ENCODE measurements at places on chromosomes 3 and 15.

- no peak for DNase-seq
These were observed 7.8 kb downstream of the MFSD1 start for GRCh38 chr3:158809642-158810041.

DNA sequence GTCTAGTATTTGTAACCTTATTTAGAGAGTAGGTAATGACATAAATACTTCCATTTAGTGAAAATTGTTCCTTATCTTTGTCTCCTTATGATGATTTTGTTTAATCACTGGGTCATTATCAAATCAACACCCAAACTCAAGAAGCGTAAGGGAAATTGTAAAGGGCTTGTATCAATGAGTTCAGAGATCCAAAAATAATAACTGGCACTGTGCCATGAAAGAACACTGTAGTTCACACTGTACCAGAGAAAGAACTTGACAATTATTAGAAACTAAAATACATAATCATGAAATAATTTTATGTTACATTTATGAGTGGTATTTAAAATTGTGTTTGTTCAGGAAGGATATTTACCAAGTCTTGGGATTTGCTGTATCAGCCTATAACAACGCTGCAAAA lies 895.4 kb downstream of the FHIT start:
- no peak for DNase-seq

DNA sequence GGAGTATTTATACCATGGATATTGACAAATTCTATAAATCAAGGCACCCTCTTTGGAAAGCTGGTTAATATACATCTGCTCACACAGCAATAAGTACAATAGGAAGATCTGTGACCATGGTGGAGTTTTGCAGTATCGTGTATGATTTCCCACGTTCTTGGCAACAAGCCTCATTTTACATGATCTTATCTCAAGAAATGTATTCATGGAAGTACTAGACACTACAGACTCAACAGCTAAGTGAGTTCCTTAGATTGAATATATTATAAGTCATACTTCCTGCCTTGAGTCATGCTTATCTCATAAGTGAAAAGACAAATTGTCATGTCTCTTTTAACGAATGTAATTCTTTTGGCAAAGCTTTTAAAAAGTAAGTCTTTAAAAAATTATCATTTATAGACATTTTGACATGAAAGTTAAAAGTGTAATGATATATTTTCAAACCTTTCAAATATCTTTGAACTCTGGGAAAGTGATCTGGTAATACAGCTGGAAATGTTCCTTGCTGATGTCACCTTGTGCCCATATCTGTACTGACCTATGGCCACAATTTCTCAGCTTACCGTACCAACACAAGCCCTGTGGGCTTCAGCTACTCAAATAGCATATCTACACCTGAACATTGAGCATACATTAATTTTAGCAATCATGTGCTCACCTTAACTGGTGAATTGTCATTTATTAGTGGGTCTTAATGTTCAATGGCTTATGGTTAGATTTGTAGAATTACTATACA lies 130.3 kb upstream of the TMC3 start:
- DNase-seq: peak; percentile 78

GRCh38 chr3:27533718-27534573 lies 49.8 kb upstream of the SLC4A7 start:
- DNase-seq: peak; percentile 99

DNA sequence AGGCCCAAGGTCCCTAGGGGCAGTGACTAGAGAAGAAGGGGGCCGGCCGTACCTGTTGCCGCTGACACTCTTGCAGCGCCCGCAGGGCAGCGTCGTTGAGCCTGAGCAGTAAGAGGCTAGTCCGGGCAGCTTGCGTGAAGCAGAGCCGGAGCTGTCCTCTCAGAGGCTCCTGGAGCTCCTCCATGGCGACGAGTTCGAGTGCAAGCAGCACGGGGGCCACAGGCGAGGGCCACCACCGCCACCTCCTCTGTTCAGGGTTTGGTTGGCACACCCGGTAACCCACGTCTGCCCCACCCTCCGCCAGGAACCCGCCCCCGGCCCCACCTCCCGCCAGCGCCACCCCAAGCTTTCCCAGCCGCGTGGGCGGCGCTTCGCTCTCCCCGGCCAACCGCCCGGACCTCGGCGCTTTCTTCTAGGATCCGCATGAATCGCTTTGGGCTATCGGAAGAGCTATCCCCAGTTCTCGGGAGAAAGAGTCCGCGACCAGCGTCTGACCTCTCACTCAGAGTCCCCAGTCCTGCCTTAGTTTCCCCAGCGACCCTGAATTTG lies at the start of gene ELL3:
ELL3 (minus strand) TSS at position 249 of the 549 bp plus-strand sequence; CDS start at position 184, 65 bp downstream.
- peak; percentile 35 for DNase-seq

DNA sequence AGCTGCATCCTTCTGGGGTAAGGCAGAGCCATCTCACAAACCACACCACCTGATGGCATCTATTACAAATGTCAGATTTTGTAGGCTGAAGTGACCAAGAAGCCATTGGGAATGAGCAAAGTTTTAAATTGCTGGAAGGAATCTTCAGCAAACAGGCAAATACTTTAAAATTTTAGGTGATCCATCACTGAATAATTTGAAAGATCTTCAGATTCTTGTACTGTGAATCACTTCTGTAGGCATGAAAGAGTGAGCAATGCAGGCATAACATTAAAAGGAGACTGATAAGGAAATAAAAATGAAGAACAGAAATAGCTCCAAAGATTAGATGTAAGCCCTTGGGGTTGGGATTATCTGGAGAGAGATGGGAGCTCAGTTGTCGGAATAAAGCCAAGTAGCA lies 36.0 kb upstream of the ALDH1L1 start:
- peak; percentile 76 for DNase-seq

GRCh38 chr3:169146179-169146665 lies 517.3 kb downstream of the MECOM start:
- DNase-seq: peak; percentile 84

- DNase-seq: no peak
These were observed 517.5 kb downstream of the NTRK3 start for GRCh38 chr15:87739081-87739480.

GRCh38 chr3:151230646-151231045 lies 27.6 kb upstream of the GPR171 start:
- no peak for DNase-seq

GRCh38 chr3:27686642-27687041 lies 35.5 kb downstream of the EOMES start:
- DNase-seq: peak; percentile 93

DNA sequence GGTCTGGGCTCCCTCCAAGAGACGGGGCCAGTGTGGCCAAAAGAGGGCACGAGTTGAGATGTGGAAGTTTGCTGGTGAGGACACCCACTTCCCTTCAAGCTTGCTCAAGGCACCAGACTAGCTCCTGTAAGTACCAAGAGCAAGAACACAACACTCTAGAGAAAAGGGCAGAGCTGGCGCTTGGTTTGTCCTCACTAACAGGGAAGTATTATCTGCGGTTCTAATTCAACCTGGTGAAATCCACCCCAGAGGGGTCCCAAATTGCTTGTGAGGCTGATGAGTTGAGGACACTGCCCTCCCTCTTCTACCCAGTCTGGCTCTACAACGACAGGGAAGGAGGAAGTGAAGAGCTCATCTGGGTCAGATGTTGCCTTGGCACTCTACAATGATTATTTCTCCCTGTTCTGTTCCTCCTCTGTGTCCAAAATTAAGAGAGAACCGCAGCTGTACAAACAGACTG lies 16.9 kb upstream of the FSIP1 start:
- no peak for DNase-seq

GRCh38 chr3:19232566-19232965 lies 84.3 kb downstream of the KCNH8 start:
- DNase-seq: no peak

GRCh38 chr3:187974871-187975271 lies 179.1 kb upstream of the LPP start:
- no peak for DNase-seq

DNA sequence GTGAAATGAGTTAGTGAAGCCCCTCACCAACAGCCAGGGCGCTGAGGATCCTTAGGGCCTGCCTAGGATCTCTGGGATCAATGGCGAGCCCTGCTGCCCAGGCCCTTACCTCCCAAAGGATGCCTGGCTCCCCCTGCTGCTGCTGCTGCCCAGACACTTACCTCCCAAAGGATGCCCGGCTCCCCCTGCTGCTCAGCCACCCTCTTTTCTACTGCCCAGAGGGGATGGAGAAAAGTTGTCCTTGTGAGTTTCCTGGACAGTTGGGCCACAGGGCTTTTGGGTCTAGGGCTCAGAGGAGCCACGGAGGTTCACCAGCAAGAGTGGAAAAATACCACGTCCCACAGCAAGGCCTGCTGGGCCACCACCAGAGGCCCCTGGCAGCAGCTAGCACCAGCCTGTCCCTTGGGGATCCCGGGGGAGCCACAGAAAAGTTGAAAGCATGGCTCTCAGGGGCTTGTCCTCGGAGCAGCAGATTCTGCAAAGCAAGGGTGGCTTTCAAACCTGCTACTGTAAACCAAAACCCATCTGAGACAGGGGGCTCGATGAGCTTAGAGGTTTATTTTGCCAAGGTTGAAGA lies 59.4 kb downstream of the SLC6A6 start:
- DNase-seq: peak; percentile 77

GRCh38 chr3:181906338-181906737 lies 194.6 kb downstream of the SOX2 start:
- no peak for DNase-seq

GRCh38 chr3:65484964-65485363 lies 553.8 kb downstream of the MAGI1 start:
- no peak for DNase-seq

DNA sequence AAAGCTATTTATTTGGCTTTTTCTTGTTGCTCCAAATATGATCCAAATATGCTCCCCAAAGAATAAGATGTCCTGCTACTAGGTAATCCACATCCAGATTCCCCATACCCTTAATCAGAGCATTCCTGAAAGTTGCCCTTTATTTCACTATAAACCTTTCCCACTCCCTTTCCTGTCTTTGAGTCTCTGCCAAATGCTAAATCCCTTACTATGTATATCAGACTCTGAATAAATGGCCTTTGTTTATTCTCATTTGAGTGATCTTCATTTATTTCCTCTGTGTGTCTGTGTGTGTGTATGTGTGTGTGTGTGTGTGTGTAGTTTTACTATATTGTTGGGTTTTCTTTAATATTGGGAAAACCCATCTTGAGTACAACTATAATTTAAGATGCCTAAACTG lies 7.0 kb upstream of the SPICE1 start:
- DNase-seq: no peak

DNA sequence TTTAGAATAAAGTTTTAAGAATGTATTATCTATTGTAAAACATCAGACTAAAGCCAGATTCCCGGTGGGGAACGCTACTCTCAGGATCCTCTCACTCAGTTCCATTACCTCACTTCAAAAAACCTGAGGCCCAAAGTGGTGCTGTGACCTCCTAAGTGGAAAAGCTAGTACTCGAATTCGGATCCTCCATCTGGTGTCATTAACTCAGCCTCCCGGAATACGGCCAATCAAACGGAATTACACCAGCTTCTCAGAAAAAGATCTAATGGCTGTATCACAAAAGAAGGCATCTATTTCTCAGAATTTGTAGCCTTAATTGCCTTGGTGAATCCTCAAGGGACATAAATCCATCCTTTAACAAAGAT lies 627 bp downstream of the ACAD11 start:
- DNase-seq: no peak

- no peak for DNase-seq
These were observed 63.5 kb downstream of the BFSP2 start for GRCh38 chr3:133463347-133463860.

GRCh38 chr3:12556314-12556689 lies 585 bp upstream of the MKRN2 start:
- no peak for DNase-seq

DNA sequence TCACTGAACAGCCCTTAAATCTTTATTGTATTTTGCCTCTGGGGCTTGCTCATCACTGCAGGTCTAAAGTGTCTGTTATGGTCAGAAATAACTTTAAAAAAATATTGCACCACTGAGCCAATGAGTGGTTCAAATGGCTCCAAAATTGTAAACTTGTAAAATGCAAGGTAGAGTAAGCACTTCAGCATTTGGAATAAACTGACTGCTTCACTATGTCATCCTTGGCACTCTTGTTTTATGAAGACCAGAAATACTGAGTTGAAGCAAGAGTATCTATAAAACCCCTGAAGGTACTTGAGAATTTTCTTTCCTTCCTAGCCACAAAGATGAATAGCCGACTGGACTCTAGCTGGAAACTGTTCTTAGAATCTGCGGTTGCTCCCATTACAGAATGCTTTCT lies 390.3 kb upstream of the DPH6 start:
- DNase-seq: no peak

DNA sequence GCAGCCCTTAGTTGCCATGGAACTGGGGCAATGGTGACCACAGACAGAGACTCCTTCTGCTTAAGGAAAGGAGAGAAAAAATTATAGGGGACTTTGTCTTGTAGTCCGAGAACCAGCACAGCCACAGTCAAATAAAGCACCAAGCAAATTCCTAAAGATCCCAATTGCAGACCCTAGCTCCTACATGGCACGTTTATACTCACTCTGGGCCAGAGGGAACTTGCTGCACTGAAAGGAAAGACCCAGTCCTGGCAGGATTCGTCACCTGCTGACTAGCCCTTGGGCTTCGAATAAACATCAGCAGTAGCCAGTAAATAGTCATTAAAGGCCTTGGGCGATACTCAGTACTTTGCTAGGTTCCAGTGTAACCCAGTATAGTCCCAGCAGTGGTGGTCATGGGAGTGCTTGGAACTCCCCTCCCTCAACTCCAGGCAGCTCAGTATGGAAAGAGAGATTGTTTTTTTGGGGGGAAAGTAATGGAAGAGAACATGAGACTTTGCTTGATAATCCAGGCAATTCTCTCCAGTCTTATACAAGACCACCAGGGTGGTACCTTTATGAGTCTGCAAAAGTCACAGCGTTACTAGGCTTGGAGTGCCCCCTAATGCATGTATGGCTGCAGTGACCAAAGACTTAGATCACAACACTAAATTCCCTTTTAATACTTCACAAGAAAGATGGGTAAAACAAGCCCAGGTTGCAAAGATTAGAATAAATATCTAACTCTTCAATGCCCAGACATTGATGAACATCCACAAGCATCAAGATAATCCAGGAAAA lies 66.4 kb upstream of the AGTR1 start:
- DNase-seq: peak; percentile 26

DNA sequence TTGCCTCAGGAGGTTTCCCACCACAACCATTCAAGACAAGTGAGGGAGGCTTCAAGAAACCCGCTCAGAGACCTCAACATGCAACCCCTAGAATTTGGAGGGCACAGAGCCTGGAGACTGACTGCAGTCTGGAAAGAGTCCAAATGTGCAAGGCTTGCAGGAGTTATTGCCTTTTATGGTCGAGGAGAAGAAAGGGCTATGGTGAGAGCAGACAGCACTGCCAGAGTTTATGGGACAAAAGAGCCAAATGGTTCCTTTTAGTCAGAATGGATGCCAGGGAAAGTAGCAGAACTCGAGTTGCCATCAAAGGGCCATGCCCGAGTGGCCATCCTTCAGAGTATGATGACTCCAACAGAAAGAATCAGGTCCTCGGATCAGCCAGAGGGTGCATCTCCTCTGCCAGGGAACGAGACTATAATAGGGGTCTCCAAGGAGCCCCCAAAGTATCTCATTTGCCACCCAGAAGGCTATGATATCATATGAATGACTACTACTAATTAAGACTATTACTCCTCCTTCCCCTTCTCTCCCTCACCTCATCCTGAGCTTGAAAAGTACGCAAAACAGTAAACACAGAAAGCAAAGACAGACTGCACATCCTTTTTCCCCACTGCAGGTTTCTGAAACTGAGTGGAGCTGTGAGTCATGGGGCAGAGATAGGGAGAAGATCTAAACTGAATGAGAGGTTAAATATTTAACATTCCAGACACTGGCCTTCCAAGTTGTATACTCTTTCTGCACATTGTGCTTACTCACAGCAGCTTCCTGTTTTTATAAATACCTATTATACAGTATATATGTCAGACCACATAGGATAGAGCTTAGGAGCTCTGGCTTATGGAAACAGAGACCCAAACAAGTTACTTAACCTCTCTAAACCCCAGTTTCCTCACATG lies 33.9 kb upstream of the TMCO5A start:
- DNase-seq: peak; percentile 23
